NCI-H1436 treated with DMSO at 0.1 percent for 48 hours (cell line): ENCODE measurements at places on chromosomes 6 and 20.

GRCh38 chr6:98539741-98540140 lies 294.6 kb upstream of the POU3F2 start:
- DNase-seq = no peak

DNA sequence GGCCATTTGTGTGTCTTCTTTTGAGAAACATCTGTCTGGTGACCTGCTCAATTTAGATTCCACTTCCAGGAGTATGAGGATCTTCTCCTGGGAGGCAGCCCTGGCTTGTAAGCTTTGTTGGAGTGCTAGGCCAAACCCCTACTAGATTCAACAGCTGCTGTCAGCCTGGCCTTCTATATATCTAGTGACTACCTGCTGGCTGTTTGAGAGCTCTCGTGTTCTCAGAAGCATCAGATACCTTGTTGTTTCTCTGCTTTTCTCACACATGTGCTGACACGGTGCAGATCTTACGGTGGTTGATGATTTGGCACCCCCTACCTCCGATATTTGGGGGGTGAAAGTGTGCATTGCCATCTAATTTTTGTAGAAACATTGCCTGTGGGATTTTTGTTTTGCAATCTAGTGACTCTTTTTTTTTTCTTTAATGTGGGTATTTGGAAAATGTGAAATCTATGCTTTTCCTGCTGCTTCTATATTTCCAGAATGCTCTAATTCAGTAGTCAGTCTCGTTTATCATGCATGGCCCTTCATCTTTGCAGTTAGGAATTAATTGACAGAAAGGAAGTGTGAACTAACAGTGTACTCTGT lies 4.7 kb downstream of the CCN2 start:
- no peak for DNase-seq

DNA sequence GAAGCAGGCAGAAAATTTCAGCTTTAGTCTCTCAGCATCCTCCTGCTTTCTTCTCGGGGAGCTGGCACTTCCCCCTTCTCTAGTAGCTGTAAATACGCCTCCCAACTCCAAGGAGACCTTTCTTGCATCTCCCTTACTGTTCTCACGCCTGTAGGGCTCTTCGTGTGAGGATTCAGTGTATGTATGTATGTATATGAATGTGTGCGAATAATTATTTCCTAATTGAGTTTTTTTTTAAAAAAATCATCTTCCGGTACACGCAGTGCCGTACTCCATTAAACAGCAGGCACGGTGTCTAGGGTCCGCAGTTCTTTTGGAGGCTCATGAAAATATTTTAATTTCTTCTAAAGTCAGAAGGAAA lies 85.4 kb downstream of the HFE start:
- DNase-seq = no peak

DNA sequence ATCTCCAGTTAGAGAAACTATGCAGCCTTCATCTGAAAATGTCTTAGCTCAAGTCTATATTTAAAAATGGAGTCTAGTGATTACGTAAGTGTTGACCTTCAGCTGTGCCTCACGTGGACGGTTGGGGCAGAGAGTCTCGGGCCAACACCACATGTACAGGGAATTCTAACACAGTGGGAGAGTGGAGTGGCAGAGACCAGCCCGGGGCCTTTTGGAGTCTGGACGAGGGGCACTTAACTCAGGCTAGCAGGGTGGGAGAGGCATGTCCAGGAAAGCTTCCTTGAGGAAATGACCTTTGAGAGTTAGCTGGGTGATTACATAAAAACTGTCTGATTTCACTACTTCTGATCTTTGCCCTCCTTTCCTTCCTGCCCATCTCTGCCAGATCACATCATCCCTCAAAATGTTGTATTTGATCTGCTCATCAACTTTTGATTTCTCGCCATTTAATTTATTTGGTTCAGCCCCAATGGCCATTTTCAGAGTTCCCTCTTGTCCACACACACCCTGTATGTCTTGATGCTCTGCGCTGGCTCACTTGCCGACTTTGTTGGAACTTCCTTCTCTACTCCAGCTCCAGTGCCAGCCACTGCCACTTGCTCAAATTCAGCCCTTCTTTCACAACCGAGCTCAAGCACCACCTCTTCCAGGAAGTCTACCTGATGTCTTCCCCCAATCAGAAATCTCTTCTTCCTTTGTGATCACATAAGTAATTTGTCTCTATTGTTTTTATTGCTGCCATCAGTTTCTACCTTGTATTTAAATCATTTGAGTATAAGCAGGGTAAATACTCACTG lies 2.6 kb downstream of the ARMC2 start:
- no peak for DNase-seq

- no peak for DNase-seq
These were observed 295.0 kb downstream of the PKHD1 start for GRCh38 chr6:51792273-51793030.

DNA sequence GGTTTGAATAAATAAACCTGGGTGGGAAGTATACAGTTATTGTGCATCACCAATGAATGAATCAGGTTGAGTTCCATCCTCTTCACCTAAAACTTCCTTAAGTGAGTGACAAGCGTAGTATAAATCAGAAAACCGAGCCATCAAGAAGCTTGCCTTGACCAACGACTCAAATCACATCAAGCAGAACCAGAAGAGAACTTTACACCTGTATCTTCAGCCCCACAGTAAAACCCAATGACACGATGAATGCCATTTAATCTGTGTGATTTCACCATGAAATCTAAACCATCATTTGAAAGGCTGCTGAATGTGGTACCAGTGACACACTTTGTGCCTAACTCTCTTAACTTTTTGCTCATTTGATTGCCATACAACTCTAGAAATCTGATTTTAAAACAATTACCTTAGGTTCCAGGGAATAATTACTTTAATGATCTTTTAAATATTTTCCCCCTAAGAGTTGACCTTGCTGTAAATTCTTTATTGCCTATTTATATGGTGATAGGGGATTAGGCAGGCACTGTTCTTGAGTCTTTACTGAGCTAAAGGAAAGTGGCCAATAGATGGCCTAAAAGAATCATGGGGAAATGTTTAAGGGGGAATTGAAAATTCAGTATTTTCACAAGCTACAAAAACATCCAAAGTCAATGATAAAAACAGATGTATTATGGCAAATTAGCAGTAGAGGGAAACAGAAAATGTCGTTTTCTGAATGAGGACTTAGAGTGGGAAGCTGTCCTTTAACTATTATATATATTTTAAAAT lies 152.0 kb upstream of the EYA4 start:
- DNase-seq = no peak

DNA sequence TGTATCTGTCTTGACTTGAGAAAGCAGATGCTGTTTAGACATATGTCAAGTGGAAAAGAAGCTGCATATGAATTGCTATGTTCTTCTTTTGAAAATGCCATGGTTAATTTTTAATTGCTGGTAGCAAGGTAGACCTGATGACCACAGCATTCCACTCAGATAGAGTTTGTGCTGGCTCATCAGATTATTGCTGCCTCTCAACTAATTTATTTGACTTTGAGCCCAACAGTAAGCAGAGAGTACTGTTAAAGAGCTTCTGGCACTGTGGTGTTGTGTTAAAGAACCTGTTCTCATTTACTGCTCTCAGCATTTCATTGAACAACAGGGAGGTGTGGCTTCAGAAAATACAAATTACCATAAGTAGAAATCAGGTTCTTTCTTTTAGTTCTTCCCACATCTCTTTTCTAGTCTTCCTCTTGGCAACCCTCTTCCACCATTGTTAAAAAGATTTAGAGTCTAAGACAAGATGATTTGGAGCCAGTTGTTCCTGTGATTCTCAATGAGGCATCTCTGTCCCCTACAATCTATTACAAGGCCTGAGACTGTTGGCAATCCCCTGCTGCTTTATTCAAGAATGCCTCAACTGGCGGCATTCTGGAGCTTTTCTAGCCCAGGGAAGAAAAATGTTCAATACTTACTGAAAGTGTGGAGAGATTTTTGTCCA lies 967.6 kb upstream of the GJE1 start:
- no peak for DNase-seq

DNA sequence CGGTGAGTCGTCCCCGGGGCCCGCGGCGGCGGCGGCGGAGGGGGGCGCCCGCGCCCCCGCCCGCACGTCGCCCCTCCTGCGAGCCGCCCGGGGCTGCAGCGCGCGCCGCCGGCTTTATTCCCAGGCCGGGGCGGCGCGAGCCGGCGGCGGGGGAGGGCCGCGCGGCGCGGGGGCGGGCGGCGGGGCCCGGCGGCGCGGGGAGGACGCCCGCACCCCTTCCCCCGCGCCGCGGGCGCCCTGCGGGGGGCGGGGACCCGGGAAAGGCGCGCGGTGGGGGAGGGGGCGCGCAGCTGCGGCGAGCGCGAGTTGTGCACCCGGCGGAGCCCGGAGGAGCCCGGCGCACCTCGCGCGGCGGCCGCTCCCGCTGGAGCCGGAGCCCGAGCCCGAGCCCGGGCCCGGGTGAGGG lies 646 bp downstream of the HMGA1 start:
- DNase-seq = no peak

GRCh38 chr6:34650823-34651222 lies 45.7 kb downstream of the ILRUN start:
- DNase-seq = no peak

- DNase-seq = no peak
These were observed 51.8 kb downstream of the CYB5R4 start for GRCh38 chr6:83911278-83911677.

DNA sequence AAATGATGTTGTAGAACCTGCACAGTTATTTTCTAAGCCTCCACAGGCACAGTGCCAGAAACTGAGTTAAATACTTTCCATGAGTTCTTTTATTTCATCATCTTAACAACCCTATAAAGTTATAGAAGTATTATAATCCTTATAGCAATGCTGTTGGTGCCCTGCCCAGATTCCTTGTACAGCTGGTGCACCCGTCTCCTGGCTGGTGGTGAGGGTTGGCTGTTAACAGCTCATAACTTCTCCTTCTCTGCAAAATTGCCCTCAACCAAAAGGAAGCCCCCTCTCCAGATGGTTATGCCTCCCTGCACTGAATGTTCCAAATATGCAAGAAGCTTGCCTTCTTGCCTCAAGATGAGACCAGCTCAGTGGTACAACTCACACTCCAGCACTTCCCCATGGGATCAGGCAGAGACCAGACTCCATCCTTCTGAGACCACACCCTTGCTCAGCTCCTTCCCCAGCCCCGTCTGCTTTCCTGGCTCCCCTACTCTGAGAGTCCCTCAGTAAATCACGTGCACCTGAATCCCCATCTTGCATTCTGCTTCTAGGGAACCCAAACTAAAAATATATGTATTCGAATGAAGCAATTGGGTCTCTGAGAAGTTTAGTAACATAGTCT lies 304.4 kb upstream of the PLCB4 start:
- no peak for DNase-seq

GRCh38 chr6:41504466-41505121 lies 41.6 kb upstream of the FOXP4 start:
- no peak for DNase-seq

DNA sequence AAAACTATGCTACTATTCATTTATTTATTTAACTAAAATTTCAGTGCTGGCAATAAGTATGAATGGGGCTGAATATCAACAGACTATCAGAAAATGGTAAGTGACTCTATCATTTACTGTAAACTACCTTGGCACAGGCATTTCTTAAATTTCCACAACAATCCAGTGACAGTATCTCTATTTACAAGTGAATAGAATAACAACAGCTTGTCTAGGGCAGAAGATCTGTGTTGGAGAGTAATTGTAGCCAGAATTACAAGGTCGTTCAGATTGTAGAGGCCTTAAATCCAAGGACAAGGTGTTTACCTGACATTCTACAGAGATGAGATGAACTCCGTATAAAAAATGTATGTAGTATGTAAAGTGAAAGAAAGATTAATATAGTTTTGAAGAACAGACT lies 193.8 kb upstream of the SIM1 start:
- DNase-seq = no peak

DNA sequence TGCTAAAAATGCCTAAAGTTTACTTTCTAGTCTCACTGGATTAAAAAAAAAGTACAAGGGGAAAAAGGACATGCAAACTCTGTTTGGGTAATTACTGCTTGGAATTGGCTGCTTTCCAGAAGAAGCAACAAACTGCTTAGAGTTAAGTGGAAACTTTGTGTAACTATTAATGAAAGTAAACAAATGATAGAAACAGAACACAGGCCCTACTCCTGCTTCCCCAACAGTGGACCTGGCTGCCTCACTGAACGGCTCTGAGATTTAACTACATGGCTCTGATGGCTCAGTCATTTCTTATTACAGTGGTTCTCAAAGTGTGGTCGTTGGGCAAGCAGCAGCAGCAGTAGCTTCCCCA lies 108.5 kb downstream of the MAN1A1 start:
- no peak for DNase-seq
